Femur (tissue), 1 donor: ENCODE measurements at places on chromosomes 1 and 21.

DNA sequence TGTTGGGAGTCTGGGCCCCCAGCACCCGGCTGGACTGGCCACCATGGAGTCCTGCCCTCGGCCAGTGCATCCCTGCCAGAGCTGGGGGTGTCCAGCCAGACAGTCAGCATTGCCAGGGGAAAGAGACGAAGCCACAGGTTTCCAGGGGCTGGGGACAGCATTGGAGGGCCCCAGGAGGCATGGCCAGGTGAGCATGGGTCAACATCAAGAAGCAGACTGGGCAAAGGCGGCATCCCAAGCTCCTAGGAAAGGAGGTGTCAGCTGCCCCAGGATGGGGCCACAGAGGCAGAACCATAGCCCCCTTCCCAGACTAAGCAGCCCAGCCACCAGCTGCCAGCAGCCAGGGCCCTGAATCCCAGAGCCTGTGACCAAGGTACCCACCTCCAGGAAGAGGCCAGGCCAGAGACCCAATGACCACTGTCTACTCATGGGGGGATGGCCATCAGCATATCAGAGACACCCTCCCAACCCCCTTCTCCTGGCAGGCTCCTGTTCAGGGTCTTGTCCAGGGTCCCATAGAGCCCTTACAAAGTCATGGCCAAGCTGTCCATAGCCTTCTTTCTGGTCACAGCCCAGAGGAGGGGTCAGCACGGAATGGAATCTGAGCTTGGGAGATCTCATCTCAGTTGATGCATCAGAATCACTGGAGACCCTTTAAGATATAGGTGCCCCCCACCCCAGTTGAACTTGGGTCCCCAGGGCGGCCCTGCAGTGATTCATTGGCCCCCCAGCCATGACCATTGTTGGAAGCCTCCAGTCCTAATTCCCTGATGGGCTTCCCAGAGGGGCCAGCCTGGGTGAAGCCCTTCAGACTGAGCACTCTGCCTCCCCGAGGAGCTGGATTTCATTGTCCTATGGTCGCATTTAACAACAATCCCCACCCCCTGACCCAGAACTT is 32.5 kb downstream of the WNT3A start:
- no peak for DNase-seq

- no peak for DNase-seq
Observed at GRCh38 chr1:36835017-36835695, 199.2 kb downstream of the GRIK3 start.

GRCh38 chr1:24936684-24937083 is 6.6 kb upstream of the RUNX3 start:
- DNase-seq = no peak

DNA sequence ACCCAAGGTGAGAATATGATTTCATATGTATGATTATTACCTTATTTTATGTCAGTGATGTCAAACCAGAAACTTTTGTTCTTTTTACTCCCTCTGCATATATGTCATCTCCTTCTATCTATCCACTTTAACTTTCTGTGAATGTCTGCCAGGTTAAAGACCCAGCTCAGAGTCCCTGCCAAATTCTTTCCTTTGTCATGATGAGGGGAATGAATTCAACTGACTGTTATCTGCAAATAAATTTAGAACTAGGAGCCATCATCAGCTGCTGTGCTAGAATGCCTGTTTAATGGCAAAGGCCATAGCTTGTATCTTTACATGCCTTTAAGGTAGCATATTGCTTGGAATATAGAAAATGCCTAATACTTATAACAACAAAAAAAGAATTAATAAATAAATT is 815.6 kb upstream of the NEGR1 start:
- no peak for DNase-seq
